Right atrium auricular region (tissue), 2 donors: ENCODE measurements at places on chromosomes 4 and X. TPM values are rescaled to one million over a fixed set of nuclear protein-coding genes. Genes with fewer than 3 reads are reported as not detected.

The NKX3-2 gene
- not detected for total RNA-seq

GRCh38 chr4:141657550-141658250 is 21.3 kb downstream of the IL15 start:
- DNase-seq, result no peak

DNA sequence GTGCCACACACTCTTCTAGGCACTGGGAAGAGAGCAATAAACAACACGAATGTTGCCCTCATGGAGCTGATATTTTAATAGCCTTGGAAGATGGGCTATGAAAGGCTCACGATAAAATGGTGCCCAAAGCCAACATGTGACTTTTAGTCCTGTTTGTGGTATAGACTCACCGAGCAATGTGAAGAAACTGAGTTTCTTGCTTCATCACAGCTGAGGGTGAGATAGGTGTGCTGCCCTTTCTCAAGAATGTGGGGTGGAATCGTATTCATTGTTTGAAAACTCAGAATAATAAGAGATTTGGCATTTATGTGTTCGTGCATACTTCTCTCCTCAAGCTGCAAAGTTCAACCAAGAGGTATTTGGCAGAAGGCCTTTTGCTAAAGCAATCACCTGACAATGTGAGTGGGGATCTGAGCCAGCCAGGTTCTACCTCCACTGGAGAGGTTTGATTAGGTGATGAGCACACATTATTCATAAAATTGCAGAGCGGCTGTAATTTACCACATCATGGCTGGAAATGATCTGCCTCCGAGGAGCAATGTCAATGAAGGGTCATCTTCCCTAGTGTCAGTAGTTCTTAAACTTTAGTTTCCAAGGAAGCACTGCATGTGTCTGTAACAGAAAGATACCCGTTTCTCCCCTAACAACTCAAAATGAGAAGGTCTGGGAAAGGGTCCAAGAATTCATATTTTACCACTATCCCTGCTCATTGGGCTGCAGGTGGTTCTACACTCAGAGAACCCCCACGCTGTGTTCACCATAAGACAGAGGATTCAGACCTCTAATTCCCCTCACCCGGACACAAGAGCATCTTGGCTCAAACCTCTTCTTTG is 41.9 kb upstream of the CBR4 start:
- no peak for DNase-seq

DNA sequence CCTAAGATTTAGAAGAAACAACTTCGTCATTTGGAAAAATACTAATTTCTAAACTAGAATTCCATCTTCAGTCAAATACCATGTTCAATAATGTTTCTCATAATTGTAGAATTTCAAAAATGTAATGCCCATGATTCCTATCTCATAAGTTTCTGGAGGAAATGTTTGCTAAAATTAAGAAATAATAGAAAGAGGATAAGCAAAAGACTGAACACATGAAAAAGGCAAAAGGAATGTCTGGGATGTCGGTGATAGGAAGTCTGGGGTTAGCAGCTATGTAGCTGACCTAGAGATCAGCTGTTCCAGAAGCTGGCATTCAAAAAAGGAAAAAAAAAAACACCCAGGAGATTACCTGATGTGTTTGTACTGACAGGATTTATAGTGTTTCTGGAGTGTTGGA is 18.9 kb upstream of the PCDH10 start:
- DNase-seq, result no peak

The ELOVL6 gene
- total RNA-seq, result 1.1 TPM

GRCh38 chr4:19278665-19279064 is 973.0 kb upstream of the SLIT2 start:
- DNase-seq, result no peak

- no peak for DNase-seq
Measured at GRCh38 chrX:148940411-148940996, 440.1 kb downstream of the AFF2 start.

The DDIT4L gene
- total RNA-seq, result 10.1 TPM

- no peak for DNase-seq
Measured at GRCh38 chr4:20028645-20029044, 223.1 kb upstream of the SLIT2 start.

DNA sequence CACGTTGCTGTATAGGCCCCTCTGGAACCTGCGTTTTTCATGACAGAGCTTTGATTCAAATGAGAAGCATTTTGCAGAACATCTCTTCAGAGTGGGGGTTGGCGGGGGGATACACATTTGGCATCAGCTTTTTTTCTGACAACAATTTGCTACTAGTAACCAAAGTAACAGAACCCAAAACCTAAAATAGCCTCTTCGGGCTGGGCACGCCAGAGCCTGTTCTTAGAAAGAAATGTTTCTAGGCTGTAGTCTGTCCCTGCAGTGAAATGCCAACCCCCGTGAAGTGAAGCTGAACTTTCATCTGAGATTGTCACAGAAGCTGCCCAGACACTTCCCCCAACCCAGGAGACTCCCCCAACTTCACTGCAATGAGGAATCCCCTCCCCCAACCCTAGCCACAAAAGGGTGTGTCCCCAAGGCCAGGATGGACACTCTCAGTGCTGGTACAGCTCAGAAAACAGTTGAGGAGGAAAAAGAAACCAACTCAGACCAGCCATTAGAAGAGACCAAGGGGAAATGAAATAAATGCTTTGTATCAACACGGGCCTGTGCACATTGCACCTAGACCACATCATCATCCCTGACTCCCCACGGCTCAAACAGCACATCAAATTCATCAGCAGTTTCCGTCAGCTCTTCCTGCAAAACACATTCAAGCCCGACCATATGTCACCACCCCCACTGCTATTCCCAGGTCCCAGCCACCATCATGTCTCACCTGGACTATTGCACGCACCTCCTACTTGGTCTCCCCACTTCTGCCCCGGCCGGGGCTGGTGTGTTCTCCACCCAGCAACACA is 8.4 kb upstream of the MAN2B2 start:
- DNase-seq, result no peak

DNA sequence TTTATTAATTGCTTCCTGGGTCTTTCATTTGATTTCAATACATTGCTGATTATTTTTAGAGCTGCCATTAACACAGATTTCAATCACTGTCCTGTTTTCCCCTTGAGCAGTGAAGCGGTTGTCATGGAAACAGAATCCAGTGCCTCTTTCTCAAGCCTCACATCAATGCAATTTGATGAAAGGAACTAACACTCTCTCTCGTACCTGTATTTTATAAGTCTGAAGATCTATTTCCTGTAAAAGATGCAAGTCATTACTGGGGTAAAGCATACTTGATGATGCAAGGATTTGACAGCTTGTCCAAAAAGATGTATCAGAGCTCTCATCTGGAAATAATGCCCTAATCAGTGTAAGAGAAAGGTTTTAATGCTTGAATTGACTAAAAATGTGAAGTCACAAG is 17.9 kb upstream of the GASK1B start:
- DNase-seq, result no peak

DNA sequence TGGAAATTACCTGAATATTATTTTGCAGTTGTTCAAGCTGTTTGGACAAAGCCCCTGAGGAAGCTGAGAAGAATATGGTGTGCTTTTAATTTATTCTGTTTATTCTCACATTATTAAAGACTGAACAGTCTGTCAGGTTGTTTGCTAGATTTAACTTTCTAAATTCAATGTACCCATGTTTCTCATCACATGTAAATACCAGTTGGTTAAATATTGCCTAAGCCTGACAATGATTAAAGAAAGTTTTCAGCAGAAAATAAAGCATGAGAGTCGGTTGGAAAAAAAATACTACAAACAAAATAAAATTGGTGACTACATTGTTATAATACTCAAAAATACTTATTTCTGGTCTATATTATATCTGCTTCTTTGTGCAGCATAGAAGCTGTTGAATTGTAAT is 1974.7 kb downstream of the ARAP2 start:
- no peak for DNase-seq

DNA sequence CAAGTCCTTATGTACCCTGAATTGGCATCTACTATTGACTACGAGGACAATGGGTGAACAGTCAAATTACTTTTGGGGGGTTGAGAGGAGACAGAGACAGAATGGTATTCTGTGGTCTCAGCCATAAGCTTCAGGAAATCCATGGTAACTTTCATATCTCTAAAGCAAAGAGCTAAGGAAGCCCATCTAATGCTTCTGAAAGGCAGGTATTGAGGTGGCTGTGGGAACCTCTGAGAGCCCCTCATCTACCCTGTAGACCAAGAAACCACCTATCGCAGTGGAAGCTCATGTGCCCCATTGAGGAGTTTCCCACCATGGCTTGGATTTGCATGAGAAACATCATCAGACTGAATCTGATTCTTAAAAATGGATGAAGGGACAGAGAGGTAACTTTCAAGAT is 23.1 kb upstream of the BMP2K start:
- no peak for DNase-seq

The HMX1 gene
- not detected for total RNA-seq

DNA sequence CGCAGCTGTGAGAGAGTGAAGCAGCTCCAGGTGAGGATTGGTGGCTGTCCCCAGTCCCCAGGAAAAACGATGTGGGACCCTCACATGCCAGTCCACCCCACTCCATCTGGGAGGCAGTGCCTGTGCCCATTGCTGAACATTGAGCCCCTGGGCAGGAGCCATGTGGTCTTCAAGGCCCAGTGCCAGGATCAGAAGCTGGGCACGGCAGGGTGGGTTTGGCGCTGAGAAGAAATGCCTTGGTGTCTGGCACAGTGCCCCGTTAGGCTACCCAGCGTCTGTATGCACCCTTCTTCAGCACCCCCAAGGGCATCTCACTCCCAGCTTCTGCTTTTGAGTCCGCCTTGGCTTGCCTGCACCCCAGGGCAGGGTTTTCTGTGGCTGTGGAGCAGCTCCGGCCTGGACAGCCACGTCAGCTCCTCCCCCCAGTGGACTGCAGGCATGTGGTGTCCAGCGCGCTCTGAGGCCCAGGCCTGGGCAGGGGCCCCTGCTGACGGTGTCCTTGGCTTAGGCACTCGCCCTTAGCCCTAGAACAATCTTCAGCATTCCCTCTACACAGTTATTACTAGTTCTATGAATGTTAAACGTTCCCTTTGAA is 28.6 kb downstream of the RGS12 start:
- DNase-seq, result peak; percentile 66

The FATE1 gene
- not detected for total RNA-seq

DNA sequence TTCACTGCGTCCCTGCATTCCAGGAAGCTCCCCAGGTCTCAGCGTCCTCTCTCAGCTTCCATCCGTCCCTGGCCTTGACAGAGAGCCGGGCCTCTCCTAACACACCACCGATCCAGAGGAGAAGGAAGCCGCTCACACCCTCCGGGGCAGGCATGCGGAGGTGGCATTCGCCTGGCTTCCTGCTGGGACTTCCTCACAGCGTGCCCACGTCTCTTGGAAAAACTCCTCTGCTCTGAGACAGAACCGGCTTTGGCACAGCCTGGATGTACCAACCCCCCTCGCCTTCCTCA is 3.2 kb downstream of the CTAG2 start:
- no peak for DNase-seq

The TEX13D gene
- not detected for total RNA-seq

DNA sequence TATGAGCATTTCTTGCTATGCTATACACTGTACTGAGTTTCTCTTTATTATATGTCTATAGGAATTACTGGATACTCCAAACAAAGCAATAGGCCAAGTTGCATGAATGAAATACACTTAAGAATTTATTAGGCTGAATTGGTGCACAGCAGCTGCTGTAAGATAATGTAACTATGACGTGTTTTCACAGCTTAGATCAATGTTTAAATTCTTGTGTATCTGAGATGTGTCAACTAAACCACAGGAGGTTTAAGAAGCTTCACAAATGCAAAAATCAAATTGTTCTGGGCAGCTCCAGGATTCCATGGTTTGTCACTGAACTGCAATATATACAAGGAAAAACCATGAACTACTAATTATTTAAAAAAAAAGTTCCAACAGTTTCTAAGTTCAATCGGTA is 156.7 kb downstream of the MAPK10 start:
- no peak for DNase-seq

GRCh38 chr4:71259911-71260331 is 78.9 kb upstream of the SLC4A4 start:
- no peak for DNase-seq

- no peak for DNase-seq
Measured at GRCh38 chr4:88286897-88287296, 2.5 kb upstream of the PPM1K start.

DNA sequence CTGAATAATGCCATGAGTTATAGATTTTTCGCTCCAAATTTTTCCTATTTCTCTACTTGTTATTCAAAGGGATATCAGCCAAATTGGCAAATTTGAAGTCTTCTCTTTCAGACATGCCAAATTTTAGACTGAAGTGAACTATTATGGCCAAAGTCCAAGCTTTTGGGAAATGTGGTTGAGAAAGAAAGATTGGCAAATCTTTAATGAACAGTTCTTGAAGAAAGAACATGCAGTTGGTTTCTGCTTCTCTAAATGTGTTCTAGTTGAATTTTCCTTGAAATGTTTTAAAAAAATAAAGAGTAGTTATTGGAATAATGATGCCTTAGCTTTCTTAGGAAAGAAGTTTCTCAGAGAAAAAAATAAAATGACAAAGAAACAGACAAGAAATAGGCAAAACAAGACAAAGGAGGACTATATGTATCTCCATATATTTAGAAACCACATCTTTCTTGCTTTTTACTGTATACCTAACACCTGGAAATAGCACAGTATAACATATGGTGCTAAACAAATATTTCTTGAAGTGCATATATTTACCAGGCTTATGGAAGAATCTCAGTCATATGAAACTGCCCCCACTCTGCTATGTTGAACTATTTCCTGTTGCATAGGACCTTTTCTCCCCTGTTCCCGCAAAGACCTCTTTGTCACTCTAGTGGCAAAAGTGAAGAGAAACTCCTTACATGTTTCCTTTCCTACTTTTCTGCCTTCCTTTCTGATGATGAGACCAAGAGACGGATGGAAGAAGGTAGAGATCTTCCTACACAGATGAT is 250.0 kb downstream of the ARHGAP24 start:
- no peak for DNase-seq

The KCTD8 gene
- total RNA-seq, result 0.74 TPM
